ENCODE measurements at places on chromosomes 6 and 20.
A peak's percentile ranks its signal among the peaks of the same experiment; 100 is the strongest.

DNA sequence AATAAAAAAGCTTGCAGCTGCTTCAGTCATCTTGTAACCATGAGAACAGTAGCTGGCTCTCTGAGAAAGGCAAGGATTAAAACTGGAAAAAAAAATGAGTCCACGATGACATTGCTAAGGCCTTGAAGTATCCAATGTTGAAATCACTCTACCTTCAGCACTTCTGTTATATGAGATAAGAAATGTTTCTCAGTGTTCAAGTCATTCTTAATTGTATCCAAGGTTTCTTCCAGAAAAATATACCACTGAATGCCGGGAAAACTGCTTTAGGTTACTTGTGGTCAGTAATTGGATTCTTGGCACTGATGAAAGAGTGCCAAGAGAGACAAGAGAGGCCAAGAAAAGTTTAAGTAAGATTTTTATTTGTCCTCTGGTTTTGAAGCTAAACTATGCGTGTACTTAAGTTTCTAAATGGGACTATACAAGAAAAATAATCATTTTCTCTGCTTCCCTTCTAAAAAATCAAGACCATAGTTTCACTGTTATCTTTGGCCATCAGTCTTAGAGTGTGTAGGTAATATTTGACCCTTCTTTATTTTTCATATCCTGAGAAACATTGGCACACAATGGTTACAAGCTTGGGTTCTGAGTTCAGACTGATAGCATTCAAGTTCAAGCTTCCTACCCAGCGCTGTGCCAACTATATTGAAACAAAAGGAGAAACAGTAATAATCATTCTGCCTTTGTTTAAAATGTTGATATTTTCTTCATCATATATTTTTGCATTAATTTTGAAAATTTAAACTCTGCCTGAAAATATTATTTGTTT, 84.6 kb downstream of the TRDN start:
- peak; percentile 80 for DNase-seq

GRCh38 chr20:48597521-48598302, 230.1 kb downstream of the PREX1 start:
- no peak for DNase-seq

- DNase-seq: no peak
These were observed 7.7 kb upstream of the MRGBP start for GRCh38 chr20:62788607-62789006.

DNA sequence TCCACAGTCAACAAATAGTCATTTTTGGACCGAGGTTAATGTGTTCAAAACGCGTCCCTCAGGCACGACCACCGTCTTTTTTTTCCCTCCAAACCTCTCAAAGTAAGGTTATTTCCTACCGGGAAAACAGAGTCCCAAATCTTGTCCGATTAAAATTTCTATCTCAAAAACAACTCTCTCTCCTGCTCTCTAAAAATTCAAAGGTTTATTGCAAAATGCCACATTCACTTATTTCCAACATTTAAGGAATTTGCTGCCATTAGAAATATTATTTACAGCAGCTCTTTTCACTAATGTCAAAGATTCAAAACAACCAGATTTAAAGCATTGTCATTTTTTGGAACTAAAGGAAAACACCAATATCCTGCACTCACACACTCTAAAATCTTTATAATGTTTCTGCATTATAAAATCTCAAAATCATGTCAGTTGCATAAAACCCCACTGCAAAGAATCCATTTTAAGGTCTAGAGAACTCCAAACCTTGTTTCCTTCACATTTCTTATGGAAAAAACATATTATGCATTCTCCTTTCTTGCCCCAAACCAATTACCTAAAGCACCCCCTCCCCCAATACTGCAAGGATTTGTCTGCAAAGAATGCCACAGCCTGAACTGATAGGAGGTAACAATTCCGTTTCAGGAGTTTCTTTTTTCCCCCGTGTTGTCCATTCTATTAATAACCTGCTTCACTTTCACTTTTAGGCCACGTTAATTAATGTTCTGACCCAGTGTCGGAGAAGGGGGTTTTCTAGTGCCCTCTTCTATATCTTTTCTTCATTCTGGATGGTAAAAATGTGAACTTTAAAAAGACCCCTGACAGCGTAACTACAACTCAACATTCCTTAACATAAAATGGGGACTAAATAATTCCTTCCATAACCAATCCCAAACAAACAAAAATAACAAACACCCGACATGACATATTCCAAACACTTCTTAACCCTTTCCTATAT, 1.4 kb downstream of the NRN1 start:
- no peak for DNase-seq

GRCh38 chr20:48015141-48015910, 230.0 kb upstream of the SULF2 start:
- peak; percentile 46 for DNase-seq

DNA sequence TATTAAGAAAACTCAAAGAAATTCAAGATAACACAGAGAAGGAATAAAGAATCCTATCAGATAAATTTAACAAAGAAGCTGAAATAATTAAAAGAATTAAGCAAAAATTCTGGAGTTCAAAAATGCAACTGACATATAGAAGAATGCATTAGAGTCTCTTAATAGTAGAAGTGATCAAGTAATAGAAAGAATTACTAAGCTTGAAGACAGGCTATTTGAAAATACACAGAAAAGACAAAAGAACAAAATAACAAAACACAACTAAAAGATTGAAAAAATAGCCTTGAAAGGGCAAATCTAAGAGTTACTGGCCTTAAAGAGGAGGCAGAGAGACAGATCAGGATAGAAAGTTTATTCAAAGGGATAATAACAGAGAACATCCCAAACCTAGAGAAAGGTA, 12.1 kb downstream of the SNX14 start:
- no peak for DNase-seq

DNA sequence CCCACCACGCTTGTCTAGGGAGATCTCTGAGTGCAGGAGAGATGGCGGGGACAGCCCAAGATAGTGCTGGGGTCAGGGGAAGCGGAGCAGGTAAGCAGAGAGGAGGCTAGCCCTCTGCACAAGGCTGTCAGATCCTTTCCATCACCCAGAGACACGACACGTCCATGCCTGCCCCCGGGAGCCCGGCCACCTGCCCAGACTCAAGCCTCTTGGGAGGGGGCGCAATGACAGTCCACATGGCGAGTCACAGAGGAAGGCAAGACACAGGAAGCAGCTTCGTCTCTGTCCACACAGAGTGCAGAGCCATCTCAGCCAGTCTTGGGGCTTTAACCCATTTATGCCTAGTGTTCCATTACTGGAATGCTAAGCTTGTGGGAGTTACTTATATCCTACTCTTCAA, 78.4 kb downstream of the PREX1 start:
- no peak for DNase-seq
